ENCODE measurements at places on chromosomes 1 and 21.

DNA sequence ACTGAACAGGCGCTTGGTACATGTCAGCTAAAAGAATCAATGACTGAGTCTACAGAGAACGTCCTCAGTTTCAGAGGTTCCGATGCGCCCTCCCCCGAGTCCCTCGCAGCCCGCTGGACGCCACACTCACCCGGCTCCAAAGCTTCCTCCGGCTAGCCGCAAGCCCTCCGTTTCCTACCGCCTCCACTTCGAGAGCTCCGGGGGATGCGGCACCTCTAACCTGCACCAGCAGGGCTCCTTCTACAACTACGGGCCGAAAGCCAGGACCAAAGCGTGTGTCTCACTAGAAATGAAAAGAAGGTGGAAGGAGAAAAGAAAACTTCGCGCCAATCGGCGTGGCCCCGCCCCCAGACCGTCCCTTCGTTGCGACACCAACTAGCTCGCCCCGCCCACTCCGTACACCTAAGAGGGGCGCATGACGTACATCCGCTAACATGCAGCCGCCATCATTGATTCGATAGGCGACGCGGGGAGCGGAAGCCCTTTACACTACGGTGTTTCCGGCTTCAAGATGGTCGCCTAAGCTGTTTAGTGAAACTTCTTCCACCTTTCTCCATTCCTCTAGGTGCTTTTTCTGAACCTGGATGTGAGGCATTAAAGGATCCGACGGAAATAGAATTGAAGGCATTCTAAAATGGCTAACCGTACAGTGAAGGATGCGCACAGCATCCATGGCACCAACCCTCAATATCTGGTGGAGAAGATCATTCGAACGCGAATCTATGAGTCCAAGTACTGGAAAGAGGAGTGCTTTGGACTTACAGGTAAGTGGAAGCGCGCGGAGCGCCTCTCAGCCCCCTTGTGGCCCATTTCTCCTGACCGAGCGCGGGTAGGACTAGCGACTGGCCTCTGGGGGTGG is at the start of the genes ORC1 and PRPF38A:
TSS of gene ORC1 (minus strand) at position 308 of the 859 bp plus-strand sequence. CDS start 2,200 bp downstream, outside the sequence.
TSS of gene PRPF38A (plus strand) at position 487 of the 859 bp plus-strand sequence. CDS start at position 635, 148 bp downstream.
- peak; percentile 91 for DNase-seq

DNA sequence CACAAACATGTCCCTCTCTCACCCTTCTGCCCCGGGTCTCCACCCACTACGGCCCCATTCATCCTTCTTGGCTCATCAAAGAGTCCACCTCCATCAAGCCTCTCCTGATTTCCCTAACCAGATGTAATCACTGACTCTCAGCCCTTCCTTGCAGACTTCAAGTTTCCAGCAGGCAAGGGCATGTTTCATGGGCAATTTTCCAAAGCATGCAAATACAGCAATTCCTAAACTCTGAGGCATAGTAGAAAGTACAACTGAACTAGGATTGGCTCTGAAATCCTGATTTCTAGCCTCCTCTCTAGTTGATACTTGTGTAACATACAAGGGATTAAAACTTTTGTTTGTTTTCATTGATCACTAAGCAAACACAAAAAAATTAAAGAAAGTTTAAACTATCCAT is 109.1 kb upstream of the GADD45A start:
- no peak for DNase-seq

- no peak for DNase-seq
Observed at GRCh38 chr1:2789164-2789985, 12.1 kb downstream of the TTC34 start.

DNA sequence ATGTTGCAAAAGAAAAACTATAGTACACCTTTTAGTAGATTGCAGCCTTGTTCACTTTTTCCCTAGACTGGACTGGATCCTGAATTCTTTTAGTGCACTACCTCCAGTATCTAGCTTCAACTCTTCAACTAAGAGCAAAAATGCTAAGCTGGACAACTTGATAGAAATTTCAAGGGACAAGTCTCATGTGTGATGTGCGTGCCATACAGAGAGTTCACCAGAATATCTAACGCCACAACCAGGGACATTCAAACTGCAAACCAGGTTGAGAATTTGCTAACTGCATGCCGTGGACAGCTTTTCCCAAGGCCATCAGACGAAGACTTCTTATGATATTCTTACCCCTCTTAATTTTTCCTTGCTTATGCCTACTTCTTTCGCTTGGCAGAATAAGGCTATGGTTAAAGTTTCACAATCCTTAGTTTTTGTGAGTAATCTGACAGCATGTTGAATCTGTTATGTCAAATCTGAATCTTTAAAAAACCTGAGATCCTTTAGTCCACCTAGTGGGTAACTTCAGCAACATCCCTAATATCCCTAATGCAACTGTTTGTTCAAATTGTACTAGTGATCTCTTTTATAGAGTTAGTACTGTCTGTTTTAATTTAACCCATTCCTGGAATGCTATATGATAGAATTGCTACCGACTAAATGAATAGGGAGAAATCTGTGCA is 66.4 kb downstream of the DDAH1 start:
- no peak for DNase-seq

GRCh38 chr1:230495891-230496385 is 69.8 kb upstream of the PGBD5 start:
- DNase-seq: no peak

DNA sequence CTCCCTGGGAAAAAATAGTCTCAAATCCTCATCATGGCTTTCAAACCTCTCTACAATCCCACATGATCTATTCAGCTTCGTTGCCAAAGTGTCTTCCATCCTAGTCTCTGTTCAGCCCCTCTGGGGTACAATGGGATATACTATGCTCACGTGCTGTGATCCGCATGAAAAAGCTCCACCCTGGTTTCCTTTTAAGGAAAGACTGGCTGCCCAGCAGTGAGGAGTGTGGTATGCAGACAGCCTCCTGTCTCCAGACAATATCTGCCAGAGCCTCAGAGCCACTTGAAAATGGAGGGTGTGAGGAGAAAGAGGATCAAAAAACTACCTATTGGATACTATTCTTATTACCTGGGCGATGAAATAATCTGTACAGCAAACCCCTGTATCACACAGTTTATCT is 194.5 kb downstream of the LHX8 start:
- peak; percentile 20 for DNase-seq

DNA sequence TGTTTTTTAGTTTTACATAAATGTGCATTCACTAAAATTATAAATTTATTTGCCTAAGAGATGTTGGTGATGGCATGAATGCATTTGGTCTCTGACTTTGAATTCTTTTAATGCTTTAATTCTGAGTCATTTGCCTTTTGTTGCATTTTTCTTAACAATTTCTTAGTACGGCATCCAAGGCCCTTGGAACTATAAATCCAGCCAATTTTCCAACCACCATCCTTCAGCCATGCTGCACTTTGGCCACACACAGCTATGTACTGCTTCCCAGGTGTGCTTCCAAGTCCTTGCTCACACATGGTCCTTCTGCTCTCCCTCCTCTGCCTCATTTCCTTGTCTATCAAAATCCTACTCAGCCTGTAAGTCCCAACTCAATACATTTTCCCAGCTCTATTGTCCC is 161.0 kb downstream of the DHRS3 start:
- DNase-seq: no peak

- no peak for DNase-seq
Observed at GRCh38 chr1:72432645-72433267, 150.4 kb upstream of the NEGR1 start.

DNA sequence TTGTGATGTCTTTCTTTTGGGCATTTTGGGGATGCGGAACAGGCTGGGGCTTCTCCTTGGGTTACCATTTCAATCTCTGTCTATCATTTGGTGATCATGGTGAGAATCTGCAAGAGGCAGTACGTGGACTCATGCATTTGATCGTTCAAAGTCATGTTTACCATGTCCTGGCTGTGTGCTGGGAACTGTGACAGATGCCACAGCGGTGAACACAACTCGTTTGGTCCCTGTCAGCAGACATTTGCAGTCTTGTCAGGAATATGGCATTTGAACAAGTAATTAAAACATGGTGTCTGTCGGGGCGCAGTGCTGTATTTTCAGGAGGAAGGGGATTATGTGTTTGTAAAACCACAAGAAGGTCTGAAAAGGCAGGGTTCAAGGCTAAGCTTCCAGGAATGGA is 103.3 kb upstream of the IGSF21 start:
- DNase-seq: no peak

GRCh38 chr1:84972377-84972987 is 24.4 kb downstream of the MCOLN2 start:
- no peak for DNase-seq
